Activated naive CD4-positive, alpha-beta T cell treated with anti-CD3 and anti-CD28 coated beads for 36 hours (primary cell): ENCODE measurements at places on chromosomes 12 and 14. TPM values are rescaled to one million over a fixed set of nuclear protein-coding genes. Genes with fewer than 3 reads are reported as not detected.

DNA sequence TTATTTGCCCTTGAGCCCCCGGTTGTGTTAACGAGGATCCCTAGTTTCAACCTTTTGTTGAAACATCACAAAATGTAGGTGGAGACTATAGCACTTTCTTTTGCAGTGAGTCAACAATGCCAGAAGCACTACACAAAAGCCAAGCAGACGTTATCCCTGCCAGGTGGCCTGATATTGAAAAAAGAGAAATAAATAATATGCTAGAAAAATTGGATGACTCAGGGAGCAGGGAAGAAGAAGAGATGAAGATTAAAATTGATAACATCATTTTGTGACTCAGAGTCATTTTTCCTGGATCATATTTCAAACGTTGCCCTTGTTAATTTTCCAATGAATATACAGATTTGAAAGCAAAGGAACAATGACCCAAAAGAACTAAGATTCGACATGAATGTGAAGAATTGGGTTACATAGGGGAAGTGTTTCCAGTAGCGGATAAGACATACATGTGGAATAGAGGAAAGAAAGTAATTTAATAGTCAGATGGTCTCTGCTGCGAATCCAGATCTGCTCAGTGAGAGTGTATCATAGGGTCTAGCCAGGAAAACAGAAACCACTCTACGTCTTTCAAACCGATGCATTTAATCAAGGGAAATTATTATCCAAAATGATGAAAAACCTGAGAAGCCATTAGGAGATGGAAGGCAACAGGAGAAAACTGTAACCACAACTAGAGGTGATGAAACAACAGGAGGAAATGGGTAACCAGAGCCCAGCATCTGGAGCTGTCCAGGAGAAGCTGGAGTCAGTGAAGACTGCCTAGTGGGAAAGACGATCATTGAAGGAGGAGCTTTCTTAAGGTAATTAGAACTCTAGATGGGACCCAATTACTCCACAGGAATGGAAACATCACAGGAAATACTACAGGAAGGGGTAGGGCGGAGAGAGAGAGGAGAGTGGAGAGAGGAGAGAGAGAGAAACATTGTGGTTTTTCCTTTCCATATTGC lies 57.9 kb downstream of the RERG start:
- H3K27me3 ChIP-seq, result no peaks in the 10 kb centered on the region
- no peaks in the 10 kb centered on the region for H3K36me3 ChIP-seq
- no peaks in the 10 kb centered on the region for H3K4me1 ChIP-seq
- H3K4me3 ChIP-seq, result no peak overlapping the region
- H3K27ac ChIP-seq, result no peak overlapping the region
- DNase-seq, result no peak

- DNase-seq, result no peak
- no peaks in the 10 kb centered on the region for H3K36me3 ChIP-seq
- no peaks in the 10 kb centered on the region for H3K27me3 ChIP-seq
- no peak overlapping the region for H3K4me3 ChIP-seq
- no peaks in the 10 kb centered on the region for H3K4me1 ChIP-seq
These were observed 1213.6 kb downstream of the GALC start for GRCh38 chr14:86779416-86779815.

Gene ITGA5
- total RNA-seq, result 18.4 TPM

Gene PARP11
- 20.7 TPM for total RNA-seq

Gene FGF23
- total RNA-seq, result not detected
